ENCODE measurements at places on chromosomes 3 and 15.

- DNase-seq, result peak; percentile 16
These were observed 16.7 kb upstream of the TBC1D21 start for GRCh38 chr15:73856458-73857192.

GRCh38 chr15:52224211-52224610 is 33.0 kb upstream of the GNB5 start:
- no peak for DNase-seq

DNA sequence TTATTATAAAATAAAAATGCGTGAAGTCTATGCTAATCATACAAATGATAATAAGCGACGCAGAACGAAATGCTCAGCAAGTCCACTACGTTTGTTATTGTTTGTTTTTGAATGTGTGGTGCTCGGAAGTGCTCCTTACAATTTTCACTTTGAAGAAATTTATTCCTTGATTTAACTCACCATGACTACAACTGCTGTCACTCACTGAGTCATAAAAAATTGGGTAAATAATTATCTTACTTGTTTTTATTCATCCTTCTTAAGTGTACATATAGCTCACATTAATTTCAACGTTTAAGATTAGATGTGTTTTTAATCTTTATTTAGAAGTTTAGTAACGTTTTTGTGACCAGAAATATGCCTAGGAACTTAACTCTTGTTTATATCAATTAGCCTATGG is 66.7 kb upstream of the NANOGP8 start:
- no peak for DNase-seq

DNA sequence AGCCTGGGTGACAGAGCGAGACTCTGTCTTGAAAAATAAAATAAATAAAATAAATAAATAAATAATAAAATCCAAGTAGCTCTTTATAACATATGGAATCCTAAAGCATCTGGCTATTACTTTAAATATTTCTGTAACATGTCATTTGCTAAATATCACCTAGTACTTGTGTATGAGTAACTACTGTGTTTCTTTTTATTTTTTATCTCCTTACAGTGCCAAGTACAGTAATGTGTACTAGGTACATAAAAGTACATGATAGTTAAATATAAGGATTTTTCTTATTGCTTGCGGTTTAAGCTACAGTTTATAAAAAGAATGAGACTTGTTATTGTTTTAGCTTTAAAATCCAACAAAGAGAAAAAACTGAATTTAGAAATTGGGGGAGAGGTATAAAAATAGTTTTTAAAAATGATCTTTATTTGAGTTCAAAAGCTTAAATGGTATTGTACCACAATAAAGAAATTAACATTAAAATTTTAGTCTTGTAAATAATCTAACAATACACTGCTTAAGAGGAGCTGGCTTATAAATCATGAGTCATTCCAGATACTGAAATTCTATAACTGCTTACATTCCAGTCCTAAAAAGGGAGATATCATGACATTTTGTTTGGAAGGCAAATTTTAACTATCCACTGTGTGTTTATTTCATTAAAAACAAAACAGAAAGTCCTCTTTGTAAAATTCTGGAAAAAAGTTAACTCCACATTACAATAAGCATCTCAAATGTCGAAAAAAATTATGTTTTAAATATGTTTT is 73.1 kb downstream of the FGF7 start:
- DNase-seq, result no peak

DNA sequence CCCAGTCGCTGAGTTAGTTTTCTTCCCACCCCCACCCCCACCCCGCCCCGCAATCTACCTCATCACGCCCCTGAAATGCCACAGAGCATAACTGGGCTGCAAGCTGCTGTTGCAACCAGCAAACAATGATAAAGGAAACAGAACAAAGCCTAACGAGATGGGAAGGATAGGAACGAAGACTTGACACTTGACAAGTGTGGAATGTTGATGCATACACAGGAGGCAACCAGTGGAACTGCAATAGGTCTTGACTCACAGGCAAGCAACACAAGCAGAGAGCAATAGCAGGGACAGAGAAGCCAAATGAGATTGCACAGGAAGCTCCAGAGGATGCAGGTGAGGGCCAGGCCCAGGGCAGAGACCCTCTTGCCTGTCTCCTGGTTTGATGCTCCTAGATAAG is 225.9 kb downstream of the IGSF11 start:
- DNase-seq, result no peak

DNA sequence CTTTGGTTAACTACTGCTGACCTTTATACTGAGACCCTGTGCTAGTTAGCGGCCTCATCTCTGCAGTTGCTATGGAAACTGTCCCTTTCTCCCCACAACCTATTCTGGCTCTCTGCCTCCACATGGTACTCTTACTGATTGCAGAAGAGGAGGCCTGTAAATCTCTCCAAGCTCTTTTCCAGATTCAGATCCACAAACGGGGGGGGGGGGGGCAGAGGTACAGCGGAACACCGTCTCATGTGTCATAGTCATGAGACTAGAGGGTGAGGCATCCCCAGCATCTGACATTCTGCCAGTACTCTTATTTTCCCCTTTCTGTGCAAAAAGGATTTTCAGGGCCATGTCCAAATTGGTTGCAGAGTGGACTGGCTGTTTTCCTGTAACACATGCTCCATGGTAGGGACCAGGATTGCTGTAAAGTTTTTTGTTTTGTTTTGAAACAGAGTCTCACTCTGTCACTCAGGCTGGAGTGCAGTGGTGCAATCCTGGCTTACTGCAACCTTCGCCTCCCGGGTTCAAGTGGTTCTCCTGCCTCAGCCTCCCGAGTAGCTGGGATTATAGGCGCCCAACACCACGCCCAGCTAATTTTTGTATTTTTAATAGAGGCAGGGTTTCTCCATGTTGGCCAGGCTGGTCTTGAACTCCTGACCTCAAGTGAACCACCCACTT is 8.3 kb upstream of the MAP1A start:
- DNase-seq, result no peak

GRCh38 chr3:13529196-13530112 is 19.5 kb upstream of the FBLN2 start:
- no peak for DNase-seq

DNA sequence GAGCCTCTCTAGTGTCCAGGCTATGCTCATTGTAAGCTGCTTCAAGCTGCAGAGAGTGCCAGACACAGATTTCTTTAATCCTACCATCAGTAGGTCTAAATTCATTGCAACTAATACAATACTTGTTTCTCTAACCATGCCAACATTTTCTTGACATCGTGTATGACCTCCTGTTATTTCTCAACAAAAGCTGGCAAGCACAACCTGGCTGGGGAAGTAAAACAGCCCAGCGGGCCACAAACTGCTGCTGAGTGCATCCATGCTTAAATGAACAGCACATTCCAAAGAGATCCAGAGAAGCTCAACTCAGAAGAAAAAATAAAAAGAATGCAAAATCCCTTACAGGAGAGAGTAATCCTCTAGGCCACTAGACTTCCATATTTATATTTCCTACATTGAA is 36.5 kb downstream of the GMNC start:
- DNase-seq, result no peak

GRCh38 chr3:55405436-55405835 is 81.7 kb downstream of the WNT5A start:
- no peak for DNase-seq

DNA sequence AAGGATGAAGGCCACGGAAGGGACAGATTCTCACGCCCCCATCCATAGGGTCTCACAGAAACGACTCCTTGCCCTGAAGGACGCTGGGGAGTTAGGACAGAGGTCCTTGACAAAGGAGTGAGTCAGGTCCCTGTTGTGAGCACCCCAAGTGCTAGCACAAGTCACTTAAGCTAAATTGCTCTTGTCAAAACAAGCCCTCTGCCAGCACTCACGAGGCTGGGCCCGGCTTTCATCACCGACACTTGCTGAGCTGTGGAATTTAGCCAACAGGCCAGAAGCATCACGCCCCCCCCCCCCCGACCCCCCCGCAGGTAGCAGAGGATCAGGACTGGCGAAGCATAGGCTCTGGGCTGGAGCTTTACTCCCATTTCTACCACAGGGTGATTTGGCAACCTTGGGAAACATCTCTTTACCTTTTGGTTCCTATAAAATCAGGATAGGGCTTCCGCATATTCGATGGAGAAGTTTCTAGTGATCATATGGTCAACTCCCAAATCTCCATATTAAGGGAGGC is 75.4 kb downstream of the ADCY5 start:
- DNase-seq, result peak; percentile 27

- no peak for DNase-seq
These were observed 842 bp downstream of the FSTL1 start for GRCh38 chr3:120449701-120450599.

Data from DMS 273 treated with DMSO at 0.1 percent for 48 hours (cell line).